Left renal pelvis (tissue), 4 donors: ENCODE measurements at places on chromosomes 4 and X.
A peak's percentile ranks its signal among the peaks of the same experiment; 100 is the strongest.

DNA sequence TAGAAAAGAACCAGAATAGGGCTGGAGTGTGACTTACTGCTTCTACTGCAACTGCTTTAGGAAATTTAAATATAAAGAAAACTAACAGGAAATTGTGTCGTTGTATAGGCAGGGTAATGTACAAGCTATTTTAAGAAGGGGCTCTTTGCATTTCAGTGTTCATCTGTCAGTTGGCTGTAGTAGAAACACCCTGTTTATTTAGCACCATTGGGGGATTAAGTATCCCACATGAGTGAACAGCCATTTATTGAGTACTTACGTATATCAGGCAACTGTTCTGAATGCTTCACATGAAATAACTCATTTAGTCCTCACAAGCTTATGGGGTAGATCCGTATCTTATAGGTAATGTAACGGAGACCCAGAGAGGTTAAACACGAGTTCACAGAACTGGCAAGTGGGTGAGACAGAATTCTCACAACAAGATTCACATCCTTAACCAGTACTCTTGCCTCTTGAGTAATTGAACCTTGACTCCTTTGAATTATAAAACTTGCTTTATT is 23.9 kb downstream of the STIM2 start:
- DNase-seq, result no peak

DNA sequence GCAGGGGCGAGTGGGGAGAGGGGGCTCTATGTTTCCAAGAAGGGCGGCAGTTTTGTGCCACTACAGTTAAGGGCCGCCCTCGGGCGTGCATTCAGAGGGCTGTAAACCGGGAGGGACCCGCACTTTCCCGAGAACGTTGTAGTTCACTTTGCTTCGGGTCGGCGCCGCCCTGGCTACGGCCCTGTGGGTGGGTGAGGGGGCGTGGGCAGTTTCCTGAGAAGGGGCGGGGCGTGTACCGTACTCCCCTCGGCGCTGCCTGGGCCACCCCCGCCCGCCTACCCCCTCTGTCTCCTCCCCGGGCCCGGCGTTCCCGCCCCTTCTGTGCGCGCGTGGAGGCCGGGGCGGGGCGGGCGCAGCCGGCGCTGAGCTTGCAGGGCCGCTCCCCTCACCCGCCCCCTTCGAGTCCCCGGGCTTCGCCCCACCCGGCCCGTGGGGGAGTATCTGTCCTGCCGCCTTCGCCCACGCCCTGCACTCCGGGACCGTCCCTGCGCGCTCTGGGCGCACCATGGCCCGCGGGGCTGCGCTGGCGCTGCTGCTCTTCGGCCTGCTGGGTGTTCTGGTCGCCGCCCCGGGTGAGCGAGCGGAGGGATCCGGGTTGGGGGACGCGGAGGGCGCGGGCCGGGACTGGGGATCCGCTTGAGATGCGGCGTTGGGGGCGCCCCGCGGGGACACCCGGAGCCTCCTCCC is at the start of gene CD99:
TSS of gene CD99 (plus strand) at position 440 of the 687 bp plus-strand sequence. CDS start at position 506, 66 bp downstream.
- DNase-seq, result peak; percentile 79

DNA sequence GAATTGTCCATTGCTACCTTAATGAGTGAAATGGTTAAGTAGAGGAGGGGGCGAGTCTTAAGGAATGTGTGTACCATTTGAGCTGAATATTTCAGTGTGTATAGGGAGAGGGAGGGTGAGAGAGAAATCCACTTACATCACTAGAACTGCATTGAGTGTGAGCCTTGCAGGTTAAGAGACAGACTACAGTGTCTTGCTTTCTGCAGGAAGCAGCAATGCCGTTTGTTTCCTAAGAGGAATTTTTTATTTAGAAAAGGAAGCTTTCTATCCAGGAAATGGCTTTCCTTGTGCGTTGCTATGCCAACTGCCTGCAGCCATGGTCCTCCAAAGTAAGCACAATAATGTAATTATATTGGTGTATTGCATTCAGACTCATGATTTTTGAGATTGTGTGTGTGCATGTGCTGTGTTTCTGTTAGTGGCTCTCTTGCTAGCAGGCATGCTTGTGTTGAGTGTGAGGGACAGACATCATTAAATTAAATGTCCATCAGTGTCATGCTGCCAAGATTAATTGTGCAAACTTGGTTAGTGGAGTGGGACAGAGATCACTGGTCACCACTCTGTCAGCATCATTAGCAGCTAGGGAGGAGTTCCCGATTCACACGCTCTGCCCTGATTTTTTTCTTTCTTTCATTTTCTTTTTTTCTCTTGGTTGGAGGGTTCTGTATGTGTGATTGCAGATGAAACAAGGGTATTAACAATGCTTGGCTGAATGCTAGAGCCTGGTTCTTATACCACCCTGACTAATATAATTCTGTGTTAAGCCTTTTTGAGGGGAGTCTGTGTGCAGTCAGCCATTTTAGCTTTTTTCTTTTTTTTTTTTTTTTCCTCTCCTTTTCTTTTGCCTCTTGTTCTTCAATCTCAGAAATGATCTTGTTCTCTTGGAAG is 164.3 kb downstream of the RAPGEF2 start:
- no peak for DNase-seq

DNA sequence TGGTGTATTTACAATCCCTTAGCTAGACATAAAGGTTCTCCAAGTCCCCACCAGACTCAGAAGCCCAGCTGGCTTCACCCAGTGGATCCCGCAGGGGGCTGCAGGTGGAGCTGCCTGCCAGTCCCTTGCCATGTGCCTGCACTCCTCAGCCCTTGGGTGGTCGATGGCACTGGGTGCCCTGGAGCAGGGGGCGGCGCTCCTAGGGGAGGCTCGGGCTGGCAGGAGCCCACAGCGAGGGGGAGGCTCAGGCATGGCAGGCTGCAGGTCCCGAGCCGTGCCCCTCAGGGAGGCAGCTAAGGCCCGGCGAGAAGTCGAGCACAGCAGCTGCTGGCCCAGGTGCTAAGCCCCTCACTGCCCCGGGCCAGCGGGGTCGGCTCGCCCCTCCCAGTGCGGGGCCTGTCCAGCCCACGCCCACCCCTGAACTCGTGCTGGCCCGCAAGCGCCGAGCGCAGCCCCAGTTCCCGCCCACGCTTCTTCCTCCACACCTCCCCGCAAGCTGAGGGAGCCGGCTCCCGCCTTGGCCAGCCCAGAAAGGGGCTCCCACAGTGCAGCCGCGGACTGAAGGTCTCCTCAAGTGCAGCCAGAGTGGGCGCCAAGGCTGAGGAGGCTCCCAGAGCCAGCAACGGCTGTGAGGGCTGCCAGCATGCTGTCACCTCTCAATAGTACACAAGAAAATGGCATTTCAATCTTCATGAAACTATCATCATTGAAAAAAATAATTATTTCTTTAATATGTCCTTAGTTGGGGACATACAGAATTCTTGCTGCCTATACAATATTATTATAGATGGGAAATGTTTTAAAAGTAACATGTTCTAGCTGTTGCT is 189.1 kb downstream of the SLC7A11 start:
- DNase-seq, result no peak

GRCh38 chr4:52548818-52549570 is 110.1 kb downstream of the USP46 start:
- DNase-seq, result no peak

GRCh38 chr4:83172371-83172770 is 57.8 kb upstream of the PLAC8 start:
- DNase-seq, result no peak

DNA sequence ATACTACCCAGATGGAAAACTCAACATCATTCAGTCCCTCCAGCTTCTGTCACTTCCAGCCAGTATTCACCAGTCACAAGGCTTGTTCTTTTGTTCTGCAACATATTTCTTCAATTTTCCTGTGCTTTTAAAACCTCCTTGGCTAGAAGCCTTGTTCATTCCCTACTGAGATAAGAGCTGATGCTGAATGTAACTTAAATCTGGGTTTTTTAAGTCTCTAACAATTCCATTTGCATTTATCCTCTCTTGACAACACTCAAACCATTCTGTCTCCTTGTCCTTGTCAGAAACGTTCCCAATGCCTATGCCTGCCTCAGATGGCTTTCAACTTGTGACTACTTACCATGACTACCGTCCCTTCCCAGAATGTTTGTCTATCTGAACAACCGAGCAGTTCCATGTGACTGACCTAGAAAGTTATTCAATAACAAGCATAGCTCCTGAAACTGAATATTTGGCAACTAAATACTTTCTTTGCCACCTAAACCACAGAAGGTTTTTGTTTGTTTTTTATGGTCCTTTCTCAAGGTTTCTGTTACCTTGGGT is 682.9 kb upstream of the GALNTL6 start:
- peak; percentile 10 for DNase-seq

DNA sequence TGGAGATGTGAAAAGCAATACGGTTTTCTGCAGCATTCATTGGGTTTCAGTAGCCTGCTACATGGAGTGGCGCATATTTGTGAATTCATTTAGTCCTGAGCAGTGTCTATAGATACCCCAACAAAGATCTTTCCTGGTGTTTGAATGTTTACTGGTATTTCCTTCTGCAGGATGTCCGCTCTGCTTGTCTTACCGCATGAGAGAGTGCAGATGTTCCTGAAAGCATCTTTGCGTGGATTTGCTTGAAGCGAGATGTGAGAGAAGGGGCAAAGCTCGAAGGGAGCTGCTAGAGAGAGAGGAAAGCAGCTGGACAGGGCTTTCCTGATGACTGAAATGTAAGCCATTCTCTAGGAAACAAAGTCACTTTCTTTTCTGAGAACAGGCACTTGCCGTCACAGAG is 40.9 kb upstream of the GYPA start:
- DNase-seq, result no peak

- DNase-seq, result no peak
These were observed 11.7 kb downstream of the JCHAIN start for GRCh38 chr4:70654605-70655011.

DNA sequence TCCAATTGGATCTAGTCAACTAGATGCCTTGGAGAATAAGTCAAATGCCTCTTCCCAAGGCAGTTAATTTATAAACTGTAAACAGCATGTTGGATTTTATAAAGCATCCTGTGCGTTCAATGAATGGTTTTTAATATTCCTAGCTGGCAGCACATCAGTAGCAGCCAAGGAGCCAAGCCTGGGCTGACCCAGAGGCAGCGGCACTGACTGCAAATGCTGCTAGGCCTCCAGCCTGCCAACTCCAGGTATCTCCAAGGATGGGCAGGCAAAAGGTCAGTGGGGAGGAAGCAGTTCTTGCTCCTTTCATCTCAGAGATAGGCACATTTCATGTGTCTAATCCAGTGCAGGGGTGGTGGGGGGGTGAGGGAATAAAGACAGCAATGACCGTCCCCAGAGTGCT is 9.5 kb downstream of the NDP start:
- no peak for DNase-seq

DNA sequence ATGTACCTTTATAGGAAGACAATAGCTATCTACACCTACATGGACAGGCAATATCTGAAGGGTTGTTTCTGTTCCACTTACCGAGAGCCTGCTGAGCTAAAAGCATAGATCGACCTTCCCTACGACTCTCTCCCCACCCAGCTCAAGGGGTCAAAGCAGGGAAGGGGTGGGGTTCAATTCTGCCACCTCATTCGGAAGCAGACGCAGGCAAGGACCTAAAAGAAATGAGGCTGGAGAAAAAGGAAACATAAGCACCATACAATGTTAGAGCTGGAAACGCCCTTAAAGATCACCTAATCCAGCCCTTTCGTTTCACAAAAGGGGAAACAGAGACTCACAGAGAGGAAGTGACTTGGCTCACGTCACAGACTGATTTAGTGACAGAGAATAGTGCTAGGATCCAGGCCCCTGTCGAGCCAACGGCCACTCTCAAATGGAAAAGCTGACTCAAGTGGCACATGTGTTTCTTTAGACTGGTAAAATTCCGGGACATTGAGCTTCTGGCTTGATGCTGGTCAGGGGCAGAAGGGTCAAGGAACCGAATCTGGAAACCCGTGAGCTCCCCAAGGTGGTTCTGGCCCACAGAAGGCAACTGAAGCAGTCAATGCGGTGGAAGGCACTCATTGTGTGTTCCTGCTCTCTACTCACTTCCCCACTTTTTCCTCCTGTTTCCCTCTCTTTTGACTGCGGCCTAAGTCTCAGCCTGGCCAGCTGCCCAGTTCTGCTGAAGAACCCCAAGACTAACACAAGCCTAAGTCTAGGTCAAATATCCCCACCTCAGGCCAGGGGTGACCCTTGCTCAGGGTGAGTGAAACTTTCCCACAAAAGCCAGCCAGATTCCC is 7.5 kb downstream of the SEPTIN6 start:
- no peak for DNase-seq

GRCh38 chr4:53654300-53654758 is 63.0 kb upstream of the LNX1 start:
- no peak for DNase-seq

- DNase-seq, result no peak
These were observed 472.5 kb downstream of the PCDH10 start for GRCh38 chr4:133621628-133622027.
